Type B pancreatic cell (in vitro differentiated cells): ENCODE measurements at places on chromosomes 2 and 18. TPM values are rescaled to one million over a fixed set of nuclear protein-coding genes. Genes with fewer than 3 reads are reported as not detected.

GRCh38 chr18:70627182-70627802, 338.4 kb downstream of the SOCS6 start:
- no peak for DNase-seq

Gene APLF
- 3.8 and 6.2 TPM in 2 replicates for total RNA-seq

Gene LCT
- 2.8 and 7.2 TPM in 2 replicates for total RNA-seq

DNA sequence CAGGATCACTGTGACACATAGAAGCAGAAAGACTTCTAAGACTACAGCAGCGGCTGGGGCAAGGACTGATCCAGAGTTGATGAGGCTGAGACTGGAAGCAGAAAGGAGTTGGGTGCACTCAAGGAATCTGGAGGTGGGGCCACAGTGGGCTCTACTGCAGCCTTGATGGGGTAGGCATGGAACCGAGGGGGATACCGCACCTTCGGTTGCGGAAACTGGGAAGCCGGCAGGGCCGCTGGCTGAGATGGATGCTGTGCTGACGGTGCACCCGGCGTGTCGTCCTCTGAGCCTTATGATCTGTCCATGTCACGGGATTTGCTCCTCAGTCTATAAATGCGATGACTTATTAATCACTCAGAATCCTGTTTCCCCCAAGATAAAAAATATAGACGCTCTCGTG, 473.5 kb upstream of the MYT1L start:
- no peak for DNase-seq

Gene HRH4
- total RNA-seq, result 0.24 TPM in 1 of 2 replicates, not detected in the other

Gene ABCG5
- total RNA-seq, result 0.10 and 0.36 TPM in 2 replicates

DNA sequence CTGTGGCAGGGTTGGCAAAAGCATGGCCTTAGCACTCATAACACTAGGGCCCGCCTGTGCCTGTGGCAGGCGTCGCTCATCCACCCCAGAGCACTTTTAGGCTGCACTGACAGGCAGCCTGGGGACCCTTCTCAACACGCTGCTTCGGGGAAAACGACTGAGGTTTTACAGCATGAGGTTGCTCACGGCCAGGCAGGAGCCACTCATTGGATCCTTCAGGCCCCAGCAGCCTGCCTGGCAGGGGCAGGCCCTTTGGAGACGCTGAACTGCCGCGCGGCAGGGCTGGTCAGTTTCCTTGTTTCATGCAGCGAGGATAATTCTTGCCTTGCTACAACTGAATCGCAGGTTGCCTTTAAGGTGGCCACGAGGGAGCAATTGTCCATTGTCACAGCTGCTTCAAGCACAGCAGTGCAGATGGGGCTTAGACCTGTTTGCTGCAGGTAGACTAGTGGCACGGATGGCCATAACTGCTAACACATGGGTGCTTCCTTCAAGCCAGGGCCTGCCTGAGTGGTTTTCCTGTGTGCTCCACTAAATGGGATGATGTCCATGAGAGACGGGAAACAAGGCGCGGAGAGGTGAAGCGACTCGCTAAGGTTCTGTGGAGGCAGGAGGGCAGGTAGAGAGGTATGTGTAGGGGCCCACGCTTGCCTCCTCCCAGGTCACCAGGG, 49.9 kb upstream of the HS6ST1 start:
- no peak for DNase-seq

Gene GAL3ST2
- total RNA-seq, result 0.19 and 0.29 TPM in 2 replicates

- DNase-seq, result no peak
These were observed 21.4 kb upstream of the PLEKHM3 start for GRCh38 chr2:208046686-208047085.

Gene PCBP1
- 316 and 349 TPM in 2 replicates for total RNA-seq

GRCh38 chr2:105873281-105873680, 128.6 kb downstream of the NCK2 start:
- DNase-seq, result no peak

DNA sequence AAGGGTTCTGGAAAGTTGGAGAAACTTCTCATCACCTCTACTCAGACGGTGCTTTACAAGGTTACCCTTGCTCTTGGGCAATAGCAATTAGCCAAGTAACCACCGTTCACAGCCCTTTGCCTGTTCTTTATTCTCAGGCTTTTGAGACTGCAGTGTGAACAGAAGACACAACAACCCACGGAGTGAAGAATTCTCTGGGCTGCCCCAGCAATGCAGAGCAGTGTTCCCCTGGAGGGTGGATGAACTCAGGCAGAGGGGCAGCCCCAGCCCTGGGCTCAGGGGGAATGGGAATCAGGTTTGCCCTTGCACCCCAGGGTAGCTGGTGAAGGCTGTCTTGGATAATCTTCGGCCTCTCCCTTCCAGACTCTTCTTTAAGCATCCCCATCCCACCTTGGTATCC, 69.1 kb downstream of the MCFD2 start:
- DNase-seq, result no peak

DNA sequence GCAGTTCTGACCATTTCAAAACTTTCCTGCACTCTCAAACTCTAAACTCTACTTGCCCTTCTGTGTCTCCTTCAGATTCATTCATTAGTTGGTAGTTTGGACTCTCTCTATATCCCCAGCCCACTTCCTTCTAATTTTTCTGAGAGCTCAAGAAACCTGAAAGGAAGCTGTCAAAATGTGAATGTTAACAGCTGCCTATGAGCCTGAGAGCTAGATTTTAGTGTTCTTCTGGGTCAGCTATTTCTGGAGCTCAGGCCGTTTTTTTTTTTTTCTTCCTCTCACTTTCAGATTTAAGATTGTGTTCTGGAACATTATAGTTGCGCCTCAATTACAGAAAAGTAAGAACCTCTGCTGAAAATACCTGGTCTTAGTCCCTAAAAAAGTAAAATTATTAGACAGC, 73.1 kb downstream of the RTN4 start:
- DNase-seq, result no peak

DNA sequence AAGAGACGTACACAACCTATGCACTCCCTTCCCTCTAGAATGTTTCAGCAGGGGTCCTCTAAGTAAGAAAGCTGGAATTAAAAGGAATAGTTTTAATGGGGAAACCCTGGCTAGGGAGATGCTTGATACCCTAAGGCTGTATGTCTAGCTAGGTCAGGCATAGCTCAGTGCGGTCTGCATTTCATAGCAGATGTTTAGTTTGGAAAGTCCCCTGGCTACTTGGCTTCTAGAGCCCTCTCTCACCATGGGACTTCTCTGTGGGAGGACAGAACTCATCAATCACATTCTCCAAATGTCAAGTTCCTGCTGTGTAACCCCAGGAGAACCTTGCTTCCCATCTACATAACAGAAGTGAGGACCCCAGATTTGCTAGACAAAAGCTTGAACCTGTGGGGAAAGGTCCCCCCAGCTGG, 24.1 kb upstream of the ANXA4 start:
- no peak for DNase-seq

- DNase-seq, result no peak
These were observed 38.8 kb downstream of the FAM168B start for GRCh38 chr2:131054488-131054887.

- DNase-seq, result no peak
These were observed 715.8 kb upstream of the SOX11 start for GRCh38 chr2:4976407-4976806.

- no peak for DNase-seq
These were observed 17.7 kb downstream of the SMIM21 start for GRCh38 chr18:75409806-75410205.

- no peak for DNase-seq
These were observed 46.6 kb upstream of the TPO start for GRCh38 chr2:1366546-1367134.

Gene FAP
- total RNA-seq, result 0.71 and 27.3 TPM in 2 replicates

DNA sequence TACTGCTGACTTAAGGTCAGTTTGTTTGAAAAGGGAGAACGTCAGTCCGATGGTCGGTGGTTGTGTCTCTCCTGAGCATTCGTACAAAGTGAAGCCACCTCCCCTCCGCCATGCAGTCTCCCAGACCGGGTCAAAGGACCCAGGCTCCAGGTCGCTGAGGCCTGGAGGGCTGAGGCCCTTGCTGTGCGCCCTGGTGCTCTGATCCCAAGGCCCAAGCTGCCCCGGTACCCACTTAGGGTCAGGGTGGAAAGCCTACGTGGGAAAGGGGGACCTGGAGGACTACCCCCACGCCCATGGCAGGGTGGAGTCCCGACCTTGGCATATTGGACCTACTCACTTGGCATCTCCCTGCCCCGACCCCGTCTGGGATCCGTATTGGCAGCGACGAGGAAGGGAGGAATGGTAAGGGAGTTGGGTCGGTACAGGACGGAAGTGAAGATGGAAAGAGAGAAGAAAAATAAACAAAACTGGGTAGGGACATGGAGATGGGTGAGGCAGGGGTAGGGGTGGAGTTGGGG, 8.0 kb upstream of the SIX3 start:
- no peak for DNase-seq

GRCh38 chr18:12749121-12749520, 46.3 kb downstream of the PSMG2 start:
- DNase-seq, result no peak

DNA sequence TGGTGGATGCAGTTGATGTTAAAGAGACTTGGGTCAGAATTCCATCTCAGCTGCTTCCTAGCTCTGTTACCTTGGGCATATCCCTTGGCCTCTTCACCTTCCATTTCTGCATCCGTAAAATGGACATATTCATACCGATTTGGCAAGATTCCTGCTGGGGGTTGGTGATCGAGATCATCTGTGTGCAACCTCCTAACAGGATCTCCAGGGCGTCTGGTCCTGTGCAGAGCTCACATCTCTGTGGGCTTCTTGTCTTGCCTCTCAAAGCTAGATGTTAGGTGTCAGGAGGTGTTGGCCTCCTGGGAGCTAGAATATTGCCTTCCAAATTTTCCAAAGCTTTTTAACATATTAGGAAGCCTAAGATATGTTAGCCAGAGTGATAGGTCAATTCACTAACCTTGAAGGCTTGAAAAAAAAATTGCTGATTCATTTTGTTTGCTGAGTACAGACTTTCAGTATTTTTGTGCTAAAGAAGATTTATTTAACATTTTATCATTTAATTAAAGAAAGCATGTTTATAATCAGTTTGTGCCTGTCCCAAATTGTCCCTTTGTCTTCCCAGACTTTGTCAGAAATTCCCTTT, 69.7 kb upstream of the ZNF516 start:
- no peak for DNase-seq

DNA sequence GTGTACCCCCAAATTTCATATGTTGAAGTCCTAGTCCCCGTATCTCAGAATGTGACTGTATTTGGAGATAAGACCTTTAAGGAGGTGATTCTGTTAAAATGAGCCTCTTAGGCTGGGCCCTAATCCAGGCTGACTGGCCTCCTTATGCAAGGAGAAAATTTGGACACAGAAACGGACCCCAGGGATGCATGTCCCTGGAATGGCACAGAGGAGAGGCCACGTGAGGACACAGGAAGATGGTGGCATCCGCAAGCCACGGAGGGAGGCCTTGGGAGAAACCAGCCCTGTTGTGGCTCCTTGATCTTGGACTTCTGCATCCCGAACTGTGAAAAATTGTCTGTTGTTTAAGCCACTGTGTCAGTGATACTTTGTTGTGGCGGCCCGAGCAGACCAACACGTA, 150.7 kb downstream of the COL4A4 start:
- DNase-seq, result no peak

- DNase-seq, result no peak
These were observed 152.8 kb downstream of the TMEM18 start for GRCh38 chr2:524442-524841.

- DNase-seq, result no peak
These were observed 114.0 kb upstream of the STON1 start for GRCh38 chr2:48415836-48416515.

- DNase-seq, result no peak
These were observed 141.0 kb downstream of the ADCYAP1 start for GRCh38 chr18:1045658-1046057.

Gene CREG2
- total RNA-seq, result 1.9 and 4.2 TPM in 2 replicates

DNA sequence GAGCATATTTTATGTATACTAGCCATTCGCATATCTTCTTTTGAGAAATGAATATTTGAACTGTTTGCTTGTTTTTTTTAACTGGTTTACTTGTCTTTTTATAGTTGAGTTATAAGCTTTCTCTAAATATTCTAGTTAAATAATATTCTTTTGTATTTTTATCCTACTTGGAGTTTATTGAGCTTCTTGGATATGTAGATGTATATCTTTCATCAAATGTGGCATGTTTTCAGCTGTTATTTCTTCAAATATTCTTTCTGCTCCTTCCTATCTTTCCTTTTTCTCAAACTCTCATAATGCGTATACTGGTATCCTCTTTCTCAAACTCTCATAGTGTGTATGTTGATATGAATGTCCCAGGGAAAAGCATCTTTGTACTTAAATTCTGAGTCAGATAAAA, 100.3 kb upstream of the NCKAP5 start:
- DNase-seq, result no peak

- no peak for DNase-seq
These were observed 16.2 kb downstream of the IL18RAP start for GRCh38 chr2:102439065-102439695.

DNA sequence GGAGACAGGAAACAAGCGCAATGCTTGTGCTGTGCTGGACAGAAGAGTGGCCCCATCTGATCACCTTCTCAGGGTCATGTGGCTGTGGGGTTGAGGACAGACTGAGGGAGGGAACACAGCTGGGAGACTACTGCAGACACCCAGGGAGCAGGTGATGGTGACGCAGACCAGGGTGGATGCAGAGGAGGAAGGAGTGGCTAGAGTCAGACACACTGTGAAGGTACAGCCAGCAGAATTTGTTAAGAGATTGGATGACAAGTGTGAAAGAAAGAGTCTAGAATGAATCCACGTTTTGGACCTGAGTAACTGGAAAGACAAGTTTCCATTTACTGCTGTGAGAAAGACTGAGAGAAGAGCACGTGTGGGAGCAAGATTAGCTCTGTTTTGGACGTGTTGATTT, 15.9 kb upstream of the POMC start:
- no peak for DNase-seq

Gene ARHGAP25
- total RNA-seq, result 1.1 and 2.4 TPM in 2 replicates

GRCh38 chr2:158677542-158677941, 117.6 kb upstream of the DAPL1 start:
- no peak for DNase-seq

DNA sequence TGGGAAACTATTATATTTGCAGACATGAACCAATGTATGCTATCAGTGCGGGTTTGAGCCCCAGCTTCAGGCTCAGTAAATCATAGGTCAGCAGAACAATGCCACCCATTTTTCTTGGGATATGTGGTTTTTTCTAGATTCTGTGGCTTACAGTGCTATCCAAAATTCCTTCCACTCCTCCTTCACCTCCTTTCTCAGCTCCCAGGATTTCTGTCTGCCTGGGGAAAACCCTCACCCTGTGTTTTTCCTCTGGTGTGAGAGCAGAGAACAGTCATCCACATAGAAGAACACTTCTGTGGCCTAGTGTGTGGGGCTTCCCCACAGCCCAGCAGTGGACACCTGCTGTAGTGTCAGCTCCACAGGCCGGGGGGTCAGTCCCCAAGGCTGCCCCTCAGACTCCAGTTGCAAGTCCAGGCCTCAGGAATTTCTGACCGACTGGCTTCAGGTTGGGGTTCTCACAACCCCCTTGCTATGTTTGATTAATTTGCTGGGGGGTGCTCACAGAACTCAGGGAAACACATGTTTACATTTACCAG, 238.2 kb downstream of the LDLRAD4 start:
- no peak for DNase-seq

- no peak for DNase-seq
These were observed 143.2 kb downstream of the DDX1 start for GRCh38 chr2:15734674-15735483.

- no peak for DNase-seq
These were observed 22.7 kb downstream of the FARP2 start for GRCh38 chr2:241378816-241379215.

- peak; percentile 53 for DNase-seq
These were observed 34.0 kb downstream of the FHOD3 start for GRCh38 chr18:36331521-36331971.
